ENCODE measurements at places on chromosomes 12 and 14.
A peak's percentile ranks its signal among the peaks of the same experiment; 100 is the strongest.

DNA sequence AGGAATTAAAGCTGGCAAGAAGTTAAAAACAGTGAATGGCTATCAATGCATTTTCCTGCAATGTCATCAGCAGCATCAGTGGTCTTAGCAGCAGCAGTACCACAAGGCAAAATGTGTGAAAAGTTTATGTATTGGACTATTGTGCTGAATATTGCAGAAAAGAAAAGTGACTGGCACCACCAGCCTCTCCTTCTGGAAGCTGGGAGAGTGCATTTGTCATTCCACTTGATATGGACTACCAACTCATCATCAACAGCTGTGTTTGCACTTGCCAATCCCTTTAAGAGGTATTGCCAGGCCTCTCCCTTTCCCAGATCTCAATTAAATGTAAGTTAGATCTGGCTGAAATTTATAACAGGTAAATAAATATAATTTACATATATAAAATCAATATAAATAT is 151.0 kb upstream of the GZMB start:
- no peak for DNase-seq

GRCh38 chr12:58794859-58795258 is 125.4 kb downstream of the LRIG3 start:
- DNase-seq, result no peak

DNA sequence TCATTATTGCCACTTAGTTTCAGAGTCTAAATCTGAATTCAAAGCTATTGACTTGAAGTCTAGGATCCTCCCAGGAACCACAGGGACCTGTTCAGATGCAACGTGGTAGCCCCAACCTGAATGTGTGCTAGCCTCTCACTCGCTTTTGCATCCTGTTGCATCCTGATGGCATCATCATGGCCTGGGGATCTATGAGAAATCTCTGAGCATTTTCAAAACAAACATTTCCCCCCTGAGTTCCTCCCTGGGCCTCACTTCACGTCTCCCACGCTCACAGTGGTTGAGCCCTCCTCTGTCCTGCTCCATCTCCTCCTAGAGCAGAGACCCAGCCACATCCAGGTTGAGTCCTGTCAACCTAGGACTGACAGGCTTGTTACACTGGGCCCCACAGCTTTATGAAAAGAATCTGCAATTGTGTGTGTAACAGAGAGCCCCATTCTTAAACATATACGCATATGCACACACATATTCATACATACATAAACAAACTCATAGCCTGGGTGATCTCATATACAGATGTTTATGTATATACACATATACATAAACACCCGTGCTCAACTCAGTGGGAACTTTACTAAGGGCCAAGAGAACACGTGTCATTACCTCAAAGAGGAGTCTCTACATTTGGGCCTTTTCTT is 5.4 kb upstream of the KRT72 start:
- DNase-seq, result no peak

DNA sequence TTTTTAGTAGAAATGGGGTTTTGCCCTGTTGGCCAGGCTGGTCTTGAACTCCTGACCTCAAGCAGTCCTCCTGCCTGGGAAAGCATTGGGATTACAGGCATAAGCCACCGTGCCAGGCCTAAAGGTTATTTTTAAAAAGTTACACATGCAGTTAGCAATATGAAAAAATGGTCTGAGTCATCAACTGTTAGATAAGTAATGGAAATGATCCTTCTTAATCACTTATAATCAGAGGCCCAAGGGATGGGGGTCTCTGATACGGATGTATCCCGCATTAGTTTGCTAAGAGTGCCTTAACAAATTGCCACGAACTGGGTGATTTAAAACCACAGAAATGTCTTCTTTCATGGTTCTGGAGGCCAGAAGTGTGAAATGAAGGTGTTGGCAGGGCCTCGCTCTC is 54.1 kb upstream of the FERMT2 start:
- no peak for DNase-seq

DNA sequence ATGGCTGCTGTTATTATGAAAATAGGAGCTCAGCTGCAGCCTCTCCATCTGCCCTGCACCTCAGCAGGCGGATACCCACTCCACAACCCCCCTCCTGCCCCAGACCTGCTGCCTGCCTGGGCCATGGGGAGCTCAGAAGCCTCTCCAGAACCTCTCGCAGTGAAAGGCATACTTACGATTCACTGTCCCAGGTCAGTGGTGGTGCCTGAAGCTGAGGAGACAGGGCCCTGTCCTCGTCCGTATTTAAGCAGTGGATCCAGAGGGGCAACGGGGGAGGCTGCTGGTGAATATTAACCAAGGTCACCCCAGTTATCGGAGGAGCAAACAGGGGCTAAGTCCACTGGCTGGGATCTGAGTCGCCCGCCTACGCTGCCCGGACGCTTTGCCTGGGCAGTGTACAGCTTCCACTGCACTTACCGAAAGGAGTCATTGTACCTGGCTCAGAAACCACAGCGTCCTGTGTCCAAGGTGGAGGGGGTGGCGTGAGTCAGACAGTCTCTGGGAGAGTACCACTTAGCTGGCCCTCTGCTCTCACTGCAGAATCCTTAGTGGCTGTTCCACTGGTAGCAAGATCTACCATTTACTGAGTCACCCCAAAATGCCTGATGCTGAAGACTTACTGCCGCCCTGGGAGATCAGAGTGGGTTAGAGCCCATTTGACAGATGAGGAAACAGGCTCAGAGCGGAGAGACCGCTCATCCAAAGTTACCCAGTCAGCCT is at the start of gene SERPINA1:
SERPINA1 (minus strand) TSS at position 219 of the 720 bp plus-strand sequence. CDS start 5,365 bp downstream, outside the sequence.
- no peak for DNase-seq

GRCh38 chr12:546920-547845 is 87.4 kb downstream of the B4GALNT3 start:
- peak; percentile 74 for DNase-seq

- no peak for DNase-seq
Observed at GRCh38 chr12:5871741-5872140, 73.3 kb downstream of the ANO2 start.

DNA sequence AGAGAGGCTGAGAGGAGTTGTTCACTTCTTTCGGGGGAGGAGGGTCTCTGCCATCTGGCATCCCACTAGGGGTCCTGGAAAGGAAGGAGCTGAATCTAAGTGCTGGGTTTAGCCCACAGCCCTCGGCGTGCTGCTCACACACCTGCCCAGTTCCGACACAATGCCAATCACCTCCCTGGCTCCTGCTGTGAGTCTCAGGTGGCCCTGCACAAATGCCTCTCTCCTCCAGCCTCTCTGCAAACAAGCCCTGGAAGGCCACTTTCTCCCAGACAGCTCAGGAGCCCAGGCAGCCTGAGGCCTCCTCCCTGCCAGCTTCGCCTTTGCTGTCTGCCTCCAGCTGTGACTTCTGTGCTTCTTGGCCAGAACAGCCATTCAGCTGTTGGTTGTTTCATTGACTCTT is 51.2 kb downstream of the SMIM41 start:
- DNase-seq, result no peak

GRCh38 chr12:60752589-60752988 is 1156.8 kb downstream of the SLC16A7 start:
- DNase-seq, result peak; percentile 35

- no peak for DNase-seq
Observed at GRCh38 chr14:22898302-22899090, 15.5 kb downstream of the REM2 start.
